ENCODE measurements at places on chromosomes 5 and 9. TPM values are rescaled to one million over a fixed set of nuclear protein-coding genes. Genes with fewer than 3 reads are reported as not detected.

GRCh38 chr5:124352312-124352711 lies 394.1 kb downstream of the ZNF608 start:
- no peak for DNase-seq

- no peak for DNase-seq
Measured at GRCh38 chr5:131983244-131983771, 28.1 kb downstream of the ACSL6 start.

The SLU7 gene
- total RNA-seq: 22.9 TPM

DNA sequence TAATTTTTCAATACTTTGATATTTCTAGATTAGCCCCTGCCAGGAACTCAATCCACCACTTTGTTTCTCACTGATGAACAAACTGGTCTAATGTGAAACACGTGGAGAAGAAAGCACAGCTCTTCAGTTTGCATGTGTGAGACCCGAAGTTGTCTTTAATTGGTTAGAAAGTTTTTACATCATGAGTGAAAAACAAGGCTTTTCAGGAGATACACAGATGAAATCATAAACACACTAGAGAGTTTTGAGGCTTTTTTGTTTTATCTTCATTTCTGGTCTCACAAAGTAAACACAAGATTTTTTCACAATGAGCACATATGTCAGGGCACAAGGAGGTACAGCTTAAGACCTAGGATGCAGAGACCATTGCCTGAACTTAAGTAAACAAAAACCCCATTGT lies 84.5 kb upstream of the MOCS2 start:
- DNase-seq: no peak

DNA sequence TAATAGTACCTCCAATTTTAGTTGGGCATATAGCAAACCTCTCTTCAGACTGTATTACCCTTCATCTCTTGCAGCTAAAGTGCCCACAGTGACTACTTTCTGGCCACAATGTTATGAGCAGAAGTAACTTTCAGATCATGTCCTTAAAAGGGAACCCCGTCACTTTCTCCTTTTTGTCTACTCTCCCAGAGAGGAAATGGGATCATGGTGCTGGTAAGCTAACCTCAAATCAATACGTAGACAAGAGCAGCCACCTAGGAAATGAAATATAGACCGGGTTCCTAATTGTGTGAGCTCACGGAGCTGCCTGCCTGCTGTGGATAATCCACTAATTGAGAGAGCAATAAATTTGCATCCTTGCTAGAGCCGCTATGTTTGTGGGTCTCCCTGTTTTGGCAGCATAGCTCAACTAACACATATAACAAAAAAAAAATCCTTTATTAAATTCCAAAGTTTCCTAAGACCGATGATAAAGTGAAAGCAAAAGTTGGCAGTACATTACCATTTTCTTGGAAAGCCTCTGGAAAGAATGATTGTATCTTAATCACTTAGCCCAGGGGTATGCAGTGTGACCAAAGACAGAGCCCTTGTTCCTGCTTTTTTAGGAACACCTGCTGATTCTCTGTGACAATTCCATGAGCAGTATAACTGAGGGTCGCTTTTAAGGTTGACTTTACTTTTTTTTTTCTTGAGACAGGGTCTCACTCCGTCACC lies 5.6 kb upstream of the IL7R start:
- DNase-seq: no peak

DNA sequence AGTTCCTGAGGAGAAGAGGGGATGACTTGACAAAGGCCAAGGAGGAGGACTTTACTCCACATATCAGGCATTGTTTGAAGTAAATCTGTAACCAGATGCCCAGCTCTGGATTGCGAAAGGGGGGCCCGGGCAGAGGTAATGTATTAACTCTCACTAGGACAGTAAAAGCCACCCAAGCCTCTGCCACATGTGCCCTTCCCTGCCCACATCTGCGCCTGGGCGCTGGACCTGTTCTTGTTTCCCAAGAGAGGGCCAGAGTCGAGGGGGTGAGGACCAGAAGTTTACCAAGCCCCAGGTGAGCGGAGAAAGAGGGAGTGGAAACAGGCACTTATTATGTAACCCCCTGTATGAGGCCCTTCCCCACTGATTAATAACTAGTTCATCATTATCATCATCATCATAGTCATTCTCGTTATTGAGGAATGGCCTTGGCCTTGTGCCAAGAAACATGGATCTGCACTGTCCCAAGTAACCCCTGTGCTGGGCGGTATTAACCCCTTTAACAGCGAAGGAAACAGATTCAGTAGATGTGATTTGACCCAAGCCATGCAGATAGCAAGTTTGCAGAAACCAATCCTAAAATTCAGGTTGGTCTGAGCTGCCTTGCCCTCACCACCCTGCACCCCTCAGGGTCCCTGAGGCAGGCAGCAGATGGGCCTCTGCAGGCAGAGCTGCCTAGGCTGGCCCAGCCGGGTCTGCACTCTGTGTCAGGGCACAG lies at the start of gene SLC23A1:
SLC23A1 (minus strand) TSS at position 23 of the 718 bp plus-strand sequence. CDS start 44 bp downstream, outside the sequence.
- DNase-seq: no peak

GRCh38 chr9:30039712-30040111 lies 2344.7 kb upstream of the ACO1 start:
- no peak for DNase-seq

DNA sequence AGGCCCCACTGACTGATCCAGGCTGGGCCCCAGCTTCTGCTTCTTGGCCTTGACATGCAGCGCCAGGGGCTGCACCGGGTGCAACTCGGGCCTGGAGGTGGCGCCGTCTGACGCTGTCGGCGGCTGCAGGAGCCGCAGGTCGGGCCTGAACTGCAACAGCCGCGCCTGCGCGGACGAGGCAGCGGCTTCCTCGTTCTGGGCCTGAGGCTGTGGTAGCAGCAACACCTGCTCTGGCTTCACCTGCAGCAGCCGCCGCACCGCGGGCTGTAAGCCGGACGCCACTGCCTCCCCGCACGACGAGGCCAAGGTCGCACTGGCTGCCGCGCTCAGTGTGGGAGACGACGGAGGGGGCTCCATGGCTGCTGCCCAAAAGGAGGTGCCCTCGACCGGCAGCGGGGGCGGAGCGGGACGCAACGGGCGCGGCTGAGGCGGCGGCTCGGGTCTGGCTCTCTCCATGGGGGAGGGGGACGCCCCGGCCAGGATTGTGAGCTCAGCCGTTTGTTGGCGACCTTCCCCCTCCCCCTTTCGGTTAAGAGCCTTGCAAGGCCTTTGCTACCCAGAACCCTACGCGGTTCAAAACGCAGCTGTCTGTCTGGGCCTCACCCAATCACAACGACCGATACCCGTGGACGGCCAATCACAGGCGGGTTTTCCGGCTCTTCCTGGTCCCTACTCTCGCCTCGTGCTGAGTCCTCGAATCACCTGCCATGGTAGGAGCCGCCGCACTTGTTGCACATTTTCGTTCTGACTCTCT lies 438 bp downstream of the SOX30 start:
- DNase-seq: no peak

The TLX3 gene
- total RNA-seq: not detected

The OGN gene
- not detected for total RNA-seq

DNA sequence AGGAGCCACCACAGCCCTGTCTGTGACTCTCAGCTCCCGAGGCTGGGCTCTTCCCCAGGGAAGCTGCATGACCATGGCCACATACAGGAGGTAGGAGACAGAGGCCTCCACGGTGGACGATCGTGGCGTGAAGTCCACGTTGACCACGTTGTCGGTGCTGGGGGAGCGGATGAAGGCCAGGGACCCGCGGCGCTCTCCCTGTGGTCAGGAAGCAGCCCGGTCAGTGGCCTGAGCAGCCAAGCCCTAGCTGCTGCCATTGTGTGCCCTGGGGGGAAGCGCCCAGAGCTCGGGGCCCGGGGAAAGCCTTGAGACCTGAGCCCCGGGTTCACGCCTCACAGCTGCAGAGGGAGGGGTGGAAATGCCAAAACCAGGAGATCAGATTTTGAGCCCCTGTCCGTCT lies 34.3 kb downstream of the EXOC3 start:
- DNase-seq: no peak

The IFNA2 gene
- total RNA-seq: not detected

GRCh38 chr9:95974389-95974788 lies 98.9 kb downstream of the ERCC6L2 start:
- no peak for DNase-seq

The CD72 gene
- total RNA-seq: not detected

- DNase-seq: no peak
Measured at GRCh38 chr9:93082841-93083411, 13.1 kb upstream of the CARD19 start.

The FBN2 gene
- total RNA-seq: 41.2 TPM

The SPATA31D1 gene
- total RNA-seq: not detected

- DNase-seq: no peak
Measured at GRCh38 chr5:41043109-41043747, 27.9 kb downstream of the MROH2B start.

GRCh38 chr9:135251331-135251761 lies 163.9 kb downstream of the OLFM1 start:
- no peak for DNase-seq

The MAMDC4 gene
- 3.4 TPM for total RNA-seq

GRCh38 chr5:176581361-176581760 lies 28.6 kb downstream of the GPRIN1 start:
- DNase-seq: no peak

The TSSK1B gene
- total RNA-seq: not detected

GRCh38 chr5:137305971-137306602 lies 193.0 kb downstream of the SPOCK1 start:
- no peak for DNase-seq

GRCh38 chr9:137277329-137278041 lies at the start of gene TOR4A:
Gene TOR4A, plus strand, starts transcription at chr9:137277726. Its CDS starts 964 bp downstream, at chr9:137278690.
- no peak for DNase-seq

DNA sequence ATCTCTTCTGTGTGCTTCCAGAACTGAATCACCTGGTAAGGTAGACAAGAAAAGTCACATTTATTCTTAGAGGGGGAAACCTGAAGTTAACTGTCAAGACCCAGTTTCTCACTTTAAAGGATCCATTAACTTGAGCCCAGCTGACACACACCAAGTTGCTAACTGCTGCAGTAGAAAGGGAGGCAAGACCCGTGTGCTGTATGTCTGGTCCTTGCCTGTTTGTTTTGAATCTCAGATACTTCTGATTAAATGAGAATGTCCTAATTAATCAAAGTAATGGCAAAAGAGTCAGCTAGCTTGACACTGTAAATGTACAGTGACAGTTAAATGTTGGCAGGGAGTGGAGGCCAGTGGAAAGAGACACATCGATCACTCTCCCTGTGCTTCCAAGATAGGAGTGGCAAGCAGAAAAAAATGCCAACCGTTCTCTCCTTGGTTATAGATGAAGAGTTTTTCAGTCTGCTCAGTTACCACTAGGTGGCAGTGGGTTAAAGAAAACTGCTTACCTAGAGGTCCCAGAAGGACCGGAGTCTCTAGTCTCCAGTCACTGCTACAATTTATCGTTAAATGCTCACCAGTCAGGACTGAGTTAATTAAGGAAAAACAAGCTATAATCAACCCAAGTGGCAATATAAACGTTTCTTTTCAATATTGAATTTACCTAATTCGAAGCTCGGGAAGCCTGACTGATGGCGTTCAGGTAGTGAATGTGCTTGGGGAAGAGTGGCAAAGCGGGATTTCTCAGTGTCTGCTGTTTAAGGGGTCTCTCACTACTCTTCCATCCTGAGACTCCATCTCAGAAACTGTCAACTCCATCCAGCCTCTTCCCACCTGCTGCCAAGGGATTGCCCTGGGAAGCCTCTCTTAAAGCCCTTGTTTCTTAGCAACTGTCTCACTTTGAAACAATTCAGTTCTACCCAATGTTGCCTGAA lies 18.4 kb downstream of the LSM11 start:
- DNase-seq: peak; percentile 54

The EHMT1 gene
- 96.9 TPM for total RNA-seq

DNA sequence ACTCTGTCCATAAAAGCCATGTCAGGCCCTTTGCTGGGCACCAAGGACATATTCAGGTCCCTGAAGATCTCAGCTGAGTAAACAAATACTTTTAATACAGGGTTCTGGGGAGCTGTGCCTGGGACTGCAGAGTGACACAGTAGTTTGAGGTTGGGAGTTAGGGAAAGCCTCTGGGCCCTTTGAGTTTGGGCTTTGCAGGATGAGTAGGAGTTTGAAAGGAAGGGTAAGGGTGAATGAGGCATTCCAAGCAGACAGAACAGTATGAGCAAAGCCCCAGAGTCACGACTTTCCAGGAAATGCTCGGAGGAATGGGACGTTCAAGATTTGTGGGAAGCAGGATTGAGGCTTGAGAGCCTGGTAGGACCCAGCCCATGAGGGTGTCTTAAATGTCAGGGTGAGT lies 13.3 kb downstream of the CRB2 start:
- DNase-seq: no peak

DNA sequence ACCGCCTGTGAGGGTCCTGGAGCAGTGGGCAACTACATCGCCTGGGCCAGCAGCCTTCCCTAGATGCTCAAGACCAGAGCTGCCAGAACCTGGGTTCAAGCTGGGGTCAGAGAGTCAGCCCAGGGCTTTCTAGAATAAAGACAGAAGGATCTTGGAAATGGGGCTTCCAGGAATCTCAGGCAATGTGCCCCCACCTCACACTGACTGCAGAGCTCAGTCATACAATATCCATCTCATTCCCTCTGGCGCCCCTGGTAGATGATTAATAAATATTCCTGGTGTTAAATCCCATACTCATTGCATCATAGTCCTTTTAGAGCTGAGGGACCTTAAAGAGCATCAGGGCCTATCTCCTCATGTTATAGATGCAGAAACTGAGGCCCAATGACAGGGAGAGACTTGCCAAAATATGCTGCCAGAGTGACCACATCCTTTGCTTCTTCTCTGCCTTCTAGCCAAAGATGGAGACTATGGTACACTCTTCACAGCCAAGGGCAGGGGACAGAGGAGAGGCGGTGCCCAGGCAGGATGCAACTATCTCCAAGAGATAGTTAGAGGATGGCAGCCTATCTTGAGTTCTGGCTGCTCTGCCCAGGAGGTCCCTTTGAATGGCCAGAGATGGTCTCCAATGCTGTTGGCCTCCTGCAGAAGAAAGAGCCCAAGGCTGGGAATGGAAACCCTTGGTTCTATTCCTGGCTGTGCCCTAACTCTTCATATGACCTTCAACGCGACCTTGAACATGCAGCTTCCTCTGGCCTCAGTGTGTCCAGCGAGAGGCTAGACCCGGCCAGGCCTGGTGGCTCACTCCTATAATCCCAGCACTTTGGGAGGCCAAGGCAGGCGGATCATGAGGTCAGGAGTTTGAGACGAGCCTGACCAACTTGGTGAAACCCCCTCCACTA lies 36.2 kb upstream of the IL17B start:
- DNase-seq: no peak

GRCh38 chr5:177071666-177072385 lies 14.9 kb upstream of the FGFR4 start:
- peak; percentile 84 for DNase-seq

The STPG3 gene
- total RNA-seq: not detected

DNA sequence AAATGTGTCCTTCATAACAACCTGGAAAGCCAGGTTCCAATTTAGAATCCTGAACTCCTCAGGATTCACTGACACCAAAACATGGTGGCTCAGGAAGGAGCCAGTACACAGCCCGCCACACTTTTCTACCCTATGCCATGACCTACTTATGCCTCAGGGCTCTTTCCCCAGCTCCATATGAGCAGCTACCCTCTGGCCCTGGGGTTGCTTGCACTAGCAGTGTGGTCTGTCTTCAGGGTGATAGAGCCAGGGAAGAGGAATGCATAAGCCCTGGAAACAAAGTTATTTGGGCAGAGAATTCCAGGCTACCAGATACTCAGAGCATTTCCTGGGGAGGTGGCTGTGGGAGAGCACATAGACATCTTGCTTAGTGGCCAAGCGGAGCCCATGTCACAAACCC lies 15.0 kb upstream of the ECM2 start:
- DNase-seq: no peak

- DNase-seq: no peak
Measured at GRCh38 chr9:132752877-132753592, 82.8 kb downstream of the GTF3C4 start.

All from glomerular endothelial cell (primary cell).